Type B pancreatic cell (in vitro differentiated cells): ENCODE measurements at places on chromosomes 7 and 10. TPM values are rescaled to one million over a fixed set of nuclear protein-coding genes. Genes with fewer than 3 reads are reported as not detected.

DNA sequence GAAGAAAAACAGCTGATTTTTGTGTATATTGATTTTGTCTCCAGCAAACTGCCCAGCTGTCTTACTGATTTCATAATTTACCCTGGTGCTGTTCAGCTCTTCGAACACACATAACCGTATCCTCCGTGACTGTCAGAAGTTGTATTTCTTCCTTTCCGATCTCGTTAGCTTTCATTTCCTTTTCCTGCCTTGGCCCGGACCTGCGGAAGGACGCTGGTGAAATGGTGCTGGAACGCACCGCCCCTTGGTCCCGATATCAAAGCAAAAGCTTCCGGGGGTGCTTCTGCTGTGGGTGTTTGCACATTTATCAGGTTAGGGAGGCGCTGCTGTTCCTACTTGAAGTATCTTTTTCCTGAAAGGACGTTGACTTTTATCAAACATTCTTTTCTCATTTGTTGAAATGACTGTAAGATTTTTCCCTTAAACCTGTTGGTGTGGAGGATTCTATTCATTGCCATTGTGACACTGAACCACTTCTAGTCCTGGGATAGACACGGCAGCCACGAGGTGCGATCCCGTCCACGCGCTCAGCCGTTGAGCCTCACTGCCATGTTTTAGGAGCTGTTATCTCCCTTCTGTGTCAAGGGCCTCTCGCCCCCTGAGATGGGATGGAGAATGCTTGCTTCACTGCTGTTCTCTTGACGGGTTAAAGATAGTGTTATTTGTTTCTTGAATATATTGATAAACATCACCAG is 72.6 kb downstream of the FOXL3 start:
- no peak for DNase-seq

GRCh38 chr7:146937836-146938235 is 821.2 kb downstream of the CNTNAP2 start:
- DNase-seq, result no peak

PON1 gene
- total RNA-seq, result 0.99 and 3.0 TPM in 2 replicates

GRCh38 chr10:11284291-11285085 is 266.8 kb downstream of the CELF2 start:
- no peak for DNase-seq

LSM5 gene
- 46.9 and 67.5 TPM in 2 replicates for total RNA-seq

DNA sequence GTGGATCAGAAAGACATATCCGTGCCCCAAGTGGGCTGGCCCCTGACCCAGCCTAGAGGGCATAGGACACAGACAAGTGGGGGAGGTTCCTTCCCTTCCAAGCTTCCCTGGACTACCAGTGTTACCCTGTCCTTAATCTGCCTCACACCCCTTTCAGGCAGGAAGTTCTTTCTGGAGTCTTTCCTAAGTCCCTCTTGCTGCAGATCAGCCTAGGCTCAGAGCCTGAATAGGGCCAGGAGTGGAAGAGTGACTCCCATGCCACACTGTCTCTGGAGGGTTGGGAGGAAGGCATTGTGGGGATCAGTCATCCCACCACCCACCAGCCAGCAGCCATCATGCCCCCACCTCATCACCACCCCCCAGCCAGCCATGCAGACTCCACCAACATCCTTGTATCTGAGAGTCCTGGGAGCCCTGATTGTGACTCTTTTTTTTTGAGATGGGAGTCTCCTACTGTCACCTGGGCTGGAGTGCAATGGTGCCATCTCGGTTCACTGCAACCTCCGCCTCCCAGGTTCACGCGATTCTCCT is 22.6 kb downstream of the POLL start:
- DNase-seq, result peak; percentile 42

- DNase-seq, result no peak
Observed at GRCh38 chr10:10498781-10499180, 518.9 kb upstream of the CELF2 start.

PPP1R17 gene
- total RNA-seq, result 3.9 and 4.5 TPM in 2 replicates

GRCh38 chr7:757741-758163 is 30.7 kb upstream of the PRKAR1B start:
- no peak for DNase-seq

EBLN1 gene
- not detected in 2 replicates for total RNA-seq

DNA sequence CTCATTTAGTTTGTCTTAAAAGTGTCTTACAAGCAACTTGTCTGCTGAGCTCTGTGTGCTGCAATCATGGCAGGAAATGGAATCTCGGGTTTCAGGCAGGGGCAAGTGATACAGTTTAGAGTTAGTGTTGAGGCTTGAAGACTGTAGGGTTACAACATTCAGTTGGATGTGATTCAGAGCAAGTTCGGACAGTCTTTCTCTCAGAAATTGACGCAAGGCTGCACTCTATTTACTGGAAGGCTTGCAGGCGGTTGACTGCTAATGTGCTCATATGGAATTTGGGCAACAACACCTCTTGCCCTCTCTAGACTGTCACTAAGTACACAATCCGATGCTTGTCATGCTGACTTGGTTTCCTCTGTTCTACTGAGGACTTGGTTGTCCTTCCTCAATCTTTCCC is 161.7 kb upstream of the BMPER start:
- no peak for DNase-seq

NKX6-2 gene
- 0.14 and 0.26 TPM in 2 replicates for total RNA-seq

DNA sequence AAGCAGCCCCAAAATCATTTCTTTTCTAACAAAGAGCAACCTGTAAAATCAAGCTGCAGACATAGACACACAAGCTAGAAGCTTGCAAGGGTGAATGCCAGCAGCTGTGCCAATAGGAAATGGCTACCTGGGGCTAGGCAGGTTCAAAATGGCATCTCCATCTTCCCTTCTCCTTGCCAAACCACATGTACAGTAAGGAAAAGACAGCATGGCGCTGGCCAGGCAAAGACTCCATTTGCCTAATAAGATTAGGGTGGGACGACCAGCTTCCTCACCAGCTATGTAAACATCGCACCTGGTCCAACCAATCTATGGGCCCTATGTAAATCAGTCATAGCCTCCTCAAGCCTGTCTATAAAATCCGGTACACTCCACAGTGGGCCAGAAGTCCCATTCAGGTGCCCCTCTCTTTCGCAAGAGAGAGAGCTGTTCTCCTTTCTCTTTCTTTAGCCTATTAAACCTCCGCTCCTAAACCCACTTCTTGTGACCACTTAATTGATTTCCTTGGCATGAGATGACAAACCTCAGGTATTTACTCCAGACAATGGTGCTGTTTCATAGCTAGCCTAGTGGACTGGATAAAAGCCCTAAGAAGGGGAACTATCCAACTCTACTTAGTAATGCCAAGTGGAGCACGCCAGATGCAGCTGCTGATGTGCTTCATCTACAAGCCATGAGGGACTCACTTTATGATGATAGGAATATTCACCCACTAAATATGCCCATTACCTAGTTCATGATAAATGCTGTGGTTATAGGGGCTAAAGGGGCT is 44.1 kb downstream of the HTR7 start:
- DNase-seq, result no peak

GRCh38 chr10:63497321-63497720 is 23.9 kb upstream of the REEP3 start:
- DNase-seq, result no peak

GRCh38 chr10:58998924-58999713 is 177.3 kb upstream of the PHYHIPL start:
- no peak for DNase-seq
